ENCODE measurements at places on chromosomes 3 and 15.

- no peak for DNase-seq
These were observed 9.0 kb downstream of the FGD5 start for GRCh38 chr3:14827776-14828175.

DNA sequence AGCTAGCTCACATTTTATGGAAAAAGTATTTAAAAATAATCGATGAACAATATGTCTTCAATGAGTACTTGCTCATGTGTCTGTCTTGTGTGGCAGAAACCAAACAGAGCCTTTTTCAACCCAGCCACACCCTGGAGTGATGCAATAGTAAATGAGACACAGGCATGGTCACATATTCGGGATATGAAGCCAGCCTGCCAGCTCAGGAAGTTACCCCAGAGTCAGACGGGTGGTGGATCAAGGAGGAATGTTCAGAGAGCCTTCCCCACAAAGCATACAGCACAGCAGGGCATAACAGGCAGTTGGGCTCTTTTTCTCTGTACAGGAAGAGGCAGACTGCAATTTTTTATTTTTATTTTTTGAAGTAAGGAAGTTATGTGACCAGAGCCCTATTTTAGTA lies 27.3 kb downstream of the LARP6 start:
- DNase-seq = no peak

DNA sequence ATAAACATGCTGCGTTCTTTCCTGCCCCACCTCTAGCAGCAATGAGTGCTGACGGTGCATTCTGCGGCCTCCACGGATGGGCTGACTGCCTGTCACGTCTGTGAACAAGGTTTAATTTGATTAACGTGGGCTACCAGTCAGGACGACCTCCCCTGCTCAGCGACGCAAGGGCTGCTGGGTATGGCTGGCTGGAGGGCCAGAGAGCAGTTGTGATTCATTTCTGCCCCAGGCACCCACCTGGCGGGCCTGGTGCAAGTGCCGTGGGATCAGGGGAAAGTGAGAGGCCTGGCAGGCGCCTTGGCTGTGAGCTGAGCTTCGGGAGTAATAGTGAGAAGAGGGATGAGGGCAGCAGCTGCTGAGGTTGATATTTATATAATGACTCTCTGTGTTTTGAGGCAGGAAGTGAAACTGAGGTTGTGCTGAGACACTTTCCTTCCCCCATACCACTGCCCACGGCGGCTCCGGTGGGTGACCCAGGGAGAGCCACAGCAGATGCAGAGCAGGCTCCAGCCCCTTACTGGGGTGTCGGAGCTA lies 190.4 kb upstream of the BCL6 start:
- DNase-seq = peak; percentile 17

- no peak for DNase-seq
These were observed 47.2 kb upstream of the IQSEC1 start for GRCh38 chr3:13120289-13120927.

GRCh38 chr3:197958346-197958745 lies 1.7 kb upstream of the LMLN start:
- no peak for DNase-seq

DNA sequence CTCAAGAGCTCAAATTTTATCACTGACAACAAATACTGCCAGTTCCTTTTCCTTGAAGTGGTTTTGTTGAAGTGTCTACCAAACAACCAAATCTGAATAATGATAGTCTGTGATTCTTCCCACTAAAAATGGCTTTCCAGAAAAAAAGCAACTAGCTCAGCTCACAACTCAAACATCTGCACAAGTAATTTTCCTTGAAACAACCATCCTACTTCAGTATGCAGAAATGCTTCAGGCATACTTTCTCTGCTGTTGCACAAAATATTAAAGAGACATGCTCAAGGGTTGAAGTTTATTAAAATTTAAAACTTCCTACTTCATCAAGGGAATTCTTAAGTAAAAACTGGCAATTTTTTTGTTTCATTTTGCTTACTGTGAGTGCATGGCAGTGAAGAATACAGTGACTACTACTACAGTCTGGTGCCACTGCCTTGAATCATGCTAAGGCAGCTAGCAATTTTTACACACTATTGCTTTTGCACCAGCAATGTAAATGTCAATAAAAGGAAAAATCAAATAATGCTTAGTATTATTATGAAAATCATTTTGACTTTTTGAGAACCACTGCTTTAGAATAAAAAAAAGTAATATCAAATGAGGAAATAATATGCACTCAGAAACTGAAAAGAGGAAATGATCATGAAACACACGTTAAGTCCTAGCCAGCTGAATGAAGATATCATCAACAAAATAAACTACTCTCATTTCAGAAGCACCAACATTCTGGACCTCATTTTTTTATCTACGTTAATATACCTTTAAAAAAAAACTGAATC lies 33.6 kb downstream of the VPS13C start:
- no peak for DNase-seq

GRCh38 chr15:97386940-97387339 lies 573.6 kb upstream of the ARRDC4 start:
- DNase-seq = no peak

Data from activated CD4-positive, alpha-beta T cell treated with anti-CD3 and anti-CD28 coated beads for 4 hours (primary cell).